CD4-positive, alpha-beta T cell (primary cell): ENCODE measurements at places on chromosomes 5 and 9.

- no peak for DNase-seq
Measured at GRCh38 chr9:71752928-71753327, 15.4 kb downstream of the CEMIP2 start.

DNA sequence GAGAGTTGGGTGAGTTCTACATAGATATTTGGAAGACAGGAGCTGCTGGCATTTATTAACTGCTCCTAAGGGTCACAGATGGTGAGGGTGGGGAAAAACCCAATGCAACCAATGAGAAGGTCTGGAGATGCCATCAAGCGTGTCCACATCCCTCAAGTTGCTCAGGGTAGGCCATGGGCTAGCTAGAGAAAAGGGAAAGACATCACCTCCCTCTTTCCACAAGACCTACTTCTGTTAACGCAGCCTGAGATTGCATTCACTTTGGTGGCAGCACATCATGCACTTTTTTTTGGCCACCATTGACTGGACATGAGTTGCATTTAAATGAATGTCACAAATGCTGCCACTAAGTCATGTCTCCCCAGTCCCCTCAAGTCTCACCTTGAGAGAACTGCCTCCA lies 71.4 kb downstream of the ARHGEF37 start:
- no peak for DNase-seq

GRCh38 chr5:143041461-143041860 lies 271.3 kb downstream of the ARHGAP26 start:
- DNase-seq: no peak

- DNase-seq: no peak
Measured at GRCh38 chr9:2209400-2209799, 194.3 kb downstream of the SMARCA2 start.

- no peak for DNase-seq
Measured at GRCh38 chr9:10674586-10674985, 61.8 kb upstream of the PTPRD start.

DNA sequence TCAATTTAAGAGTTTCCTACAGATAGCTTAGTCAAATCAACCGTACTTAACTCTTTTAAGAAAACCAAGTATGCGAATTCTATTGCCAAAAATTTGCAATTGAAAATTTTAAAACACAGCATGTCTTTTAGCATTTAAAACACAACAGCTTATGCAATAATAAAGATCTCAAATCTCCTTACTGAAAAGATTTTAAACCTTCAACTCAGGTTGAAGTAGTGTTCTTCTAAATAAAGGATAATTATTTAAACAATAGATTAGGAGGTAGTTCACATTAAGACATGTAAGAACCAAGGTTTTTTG lies 5.5 kb downstream of the NR3C1 start:
- no peak for DNase-seq

GRCh38 chr5:50964746-50965653 lies 298.6 kb downstream of the PARP8 start:
- DNase-seq: no peak

DNA sequence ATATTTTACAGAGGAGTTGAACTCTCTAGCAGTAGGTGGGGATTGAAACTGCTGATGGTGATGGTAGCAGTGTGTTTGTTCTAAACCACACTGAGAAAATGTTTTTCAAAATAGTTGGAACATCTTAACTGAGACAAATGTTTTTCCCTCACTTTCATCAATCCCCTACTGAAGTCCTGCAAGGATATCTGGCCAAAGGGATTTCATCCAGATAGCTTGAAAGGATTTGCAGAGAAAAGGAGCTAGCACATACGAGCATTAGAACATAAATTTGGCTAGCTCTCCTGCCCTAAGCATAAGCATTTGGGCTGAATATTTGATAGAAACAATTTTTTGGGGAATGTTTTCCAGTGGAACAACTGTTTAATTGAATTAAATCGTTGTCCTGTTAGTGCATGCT lies 153.9 kb downstream of the CDH9 start:
- no peak for DNase-seq

- no peak for DNase-seq
Measured at GRCh38 chr9:74078647-74079046, 418.5 kb upstream of the RORB start.

DNA sequence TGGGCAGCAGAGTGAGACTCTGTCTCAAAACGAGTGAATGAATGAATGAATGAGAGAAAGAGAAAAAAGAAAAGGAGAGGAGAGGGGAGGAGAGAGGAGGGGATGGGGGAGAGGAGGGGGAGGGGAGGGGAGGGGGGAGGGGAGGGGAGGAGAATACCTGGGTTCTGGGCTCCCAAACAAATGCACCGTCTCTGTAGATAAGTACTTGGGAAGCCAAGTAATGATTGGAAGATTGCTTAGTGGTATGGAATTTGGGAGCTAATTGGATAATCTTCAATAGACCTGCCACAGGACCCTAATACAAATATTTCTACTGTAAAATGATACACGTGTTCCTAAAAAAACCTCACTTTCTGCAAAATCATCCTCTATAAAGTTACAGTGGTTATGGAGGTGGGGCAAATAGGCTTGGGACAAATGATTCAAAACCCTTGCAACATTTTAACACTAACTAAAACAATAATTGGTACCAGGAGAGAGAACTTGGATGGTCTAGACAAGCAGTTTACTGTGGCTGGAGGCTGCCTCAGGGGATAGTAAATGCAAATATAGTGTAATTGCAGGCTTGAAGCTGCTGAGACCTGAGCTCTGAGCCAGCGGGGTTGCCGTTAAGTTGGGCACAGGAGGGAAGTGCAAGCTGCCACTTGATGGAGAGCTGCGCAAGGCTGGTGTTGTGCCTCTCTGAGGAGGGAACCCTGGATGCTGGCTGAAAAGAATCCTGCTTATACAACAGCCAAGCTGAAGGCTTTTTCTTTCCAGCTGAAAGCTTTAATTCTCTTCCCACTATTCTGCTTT lies 3.5 kb downstream of the HEMGN start:
- no peak for DNase-seq

DNA sequence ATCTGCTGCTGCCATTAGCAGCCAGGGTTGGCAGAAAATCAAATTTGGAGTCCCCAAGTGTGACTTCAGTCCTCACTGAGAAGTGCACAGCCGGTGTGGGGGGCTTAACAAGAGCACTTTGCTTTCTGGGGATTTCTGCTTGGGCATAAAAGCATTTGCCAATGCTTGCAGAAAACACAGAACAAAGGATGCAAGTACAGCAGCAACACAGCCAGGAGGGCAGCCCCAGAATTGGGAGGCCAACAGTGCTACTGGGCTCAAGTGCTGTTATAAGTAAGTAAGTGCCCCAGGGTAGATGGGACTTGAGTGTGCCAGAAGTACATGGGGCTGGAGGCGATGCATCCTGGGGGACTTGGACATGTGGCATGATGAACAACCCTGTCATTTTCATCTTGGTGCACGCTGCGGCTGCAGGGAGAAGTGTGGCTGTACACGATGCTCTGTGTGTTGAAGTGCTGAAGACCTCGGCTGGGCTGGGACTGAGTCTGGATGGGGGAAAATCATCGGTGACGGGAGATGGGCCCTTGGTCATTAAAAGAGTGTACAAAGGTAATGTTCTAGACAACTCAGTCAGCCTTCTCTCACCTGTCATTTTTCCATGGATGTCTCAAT lies 73.3 kb downstream of the GOLPH3 start:
- no peak for DNase-seq

DNA sequence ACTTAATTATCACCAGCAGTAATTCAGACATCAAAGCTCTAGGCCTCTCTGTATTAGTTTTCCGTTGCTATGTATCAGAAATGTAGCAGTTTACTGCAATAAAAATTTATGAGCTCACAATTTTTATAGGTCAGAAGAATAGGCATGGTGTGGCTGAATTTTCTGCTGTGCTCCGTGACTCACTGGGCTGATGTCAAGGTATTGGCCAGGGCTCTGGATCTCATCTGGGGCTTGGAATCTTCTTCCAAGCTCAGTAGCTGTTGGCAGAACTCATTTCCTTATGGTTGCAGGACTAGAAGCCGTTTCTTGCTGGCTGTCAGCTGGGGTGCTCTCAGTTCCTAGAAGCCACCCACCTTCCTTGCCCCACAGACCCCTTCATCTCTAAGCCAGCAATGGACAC lies 66.3 kb downstream of the PSAT1 start:
- DNase-seq: no peak

DNA sequence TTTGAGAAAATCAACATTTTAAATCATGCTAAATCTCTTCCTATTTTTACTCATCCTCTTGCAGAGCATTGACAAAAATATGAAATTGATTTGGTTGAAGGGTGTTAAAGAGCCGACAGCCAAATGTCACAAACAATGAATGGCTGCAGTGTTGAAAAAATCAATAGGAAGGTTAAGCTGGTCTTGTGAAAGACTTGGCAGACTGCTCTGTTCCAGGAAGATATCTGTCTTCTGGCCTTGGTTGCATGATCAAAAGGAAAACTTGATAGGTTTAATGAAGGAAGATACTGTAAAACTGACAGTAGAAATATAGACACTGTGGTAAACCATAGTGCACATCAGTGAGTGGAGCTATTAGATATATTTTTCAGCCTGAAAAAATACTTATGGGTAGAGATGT lies 103.6 kb downstream of the PBX3 start:
- no peak for DNase-seq

- no peak for DNase-seq
Measured at GRCh38 chr9:70046274-70047070, 2.8 kb downstream of the MAMDC2 start.

DNA sequence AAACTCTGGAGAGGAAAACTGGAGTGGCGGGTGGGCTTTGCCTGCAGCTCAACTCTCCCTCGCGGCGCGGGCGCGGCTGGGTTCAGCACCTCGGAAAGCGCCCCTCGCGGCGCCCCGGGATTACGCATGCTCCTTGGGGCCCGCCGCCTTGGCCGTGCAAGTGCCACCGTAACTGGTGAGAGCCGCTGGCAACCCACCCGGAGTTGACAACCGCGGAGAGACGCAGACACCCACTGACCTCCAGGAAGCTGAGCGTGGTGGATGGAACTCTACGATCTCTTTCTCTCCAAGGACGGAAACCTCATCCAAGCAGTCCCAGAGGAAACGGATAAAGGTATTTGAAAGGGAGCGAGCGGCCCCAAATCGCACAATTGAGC lies 194 bp upstream of the RXFP3 start:
- DNase-seq: no peak

DNA sequence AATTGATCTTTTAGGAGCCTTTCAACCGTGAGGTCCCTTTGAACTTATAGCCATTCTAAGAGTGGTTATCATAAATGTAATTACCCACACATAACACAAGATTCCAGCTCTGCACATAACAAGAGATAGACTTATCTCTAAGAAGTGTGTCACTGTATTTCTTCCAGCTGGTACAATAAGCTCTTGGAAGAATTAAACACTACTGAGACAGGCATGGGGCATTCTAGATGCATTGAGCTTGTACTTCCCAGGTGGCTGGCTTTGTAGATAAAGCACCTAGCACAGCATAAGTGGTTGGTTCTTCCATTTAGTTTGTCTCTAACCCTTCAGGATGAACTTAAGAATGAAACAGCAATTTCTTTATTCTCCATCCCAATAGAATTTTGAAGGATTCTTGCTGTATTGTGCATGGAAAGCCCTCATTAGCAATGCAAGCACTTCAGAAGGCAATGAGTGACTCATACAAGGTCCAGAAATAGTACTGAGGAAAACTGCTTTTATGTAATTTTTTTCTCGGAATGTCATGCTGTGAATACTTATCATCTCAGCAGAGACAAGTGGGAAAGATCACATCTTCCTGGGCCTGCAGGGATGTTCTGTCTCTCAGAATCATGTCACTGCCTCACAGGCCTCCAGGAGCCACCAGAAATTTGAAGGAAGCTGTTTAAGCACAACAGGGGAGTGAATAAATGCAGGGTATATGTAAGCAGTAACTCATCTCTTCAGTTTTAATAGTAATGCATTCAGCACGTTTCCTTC lies 91.1 kb upstream of the CD180 start:
- no peak for DNase-seq

DNA sequence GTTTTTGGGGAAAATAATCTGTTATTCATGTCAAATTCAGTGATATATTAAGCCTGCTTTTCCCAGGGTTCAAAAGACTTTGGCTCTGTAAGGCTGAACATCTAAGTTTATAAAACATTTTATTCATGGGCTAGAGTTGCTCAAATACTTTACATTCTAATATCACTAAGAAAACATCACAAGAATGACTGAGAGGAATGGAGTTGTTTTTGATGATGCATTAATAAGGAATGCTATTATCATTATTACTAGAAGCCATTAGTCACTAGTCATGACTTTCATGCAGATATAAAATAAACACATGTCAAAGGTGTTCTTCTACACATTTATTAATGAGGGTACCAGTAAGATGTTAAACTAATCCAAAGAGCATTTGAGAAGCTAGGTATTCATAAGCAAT lies 185.5 kb upstream of the KCNN2 start:
- no peak for DNase-seq

- no peak for DNase-seq
Measured at GRCh38 chr5:82222597-82223574, 55.3 kb downstream of the RPS23 start.

DNA sequence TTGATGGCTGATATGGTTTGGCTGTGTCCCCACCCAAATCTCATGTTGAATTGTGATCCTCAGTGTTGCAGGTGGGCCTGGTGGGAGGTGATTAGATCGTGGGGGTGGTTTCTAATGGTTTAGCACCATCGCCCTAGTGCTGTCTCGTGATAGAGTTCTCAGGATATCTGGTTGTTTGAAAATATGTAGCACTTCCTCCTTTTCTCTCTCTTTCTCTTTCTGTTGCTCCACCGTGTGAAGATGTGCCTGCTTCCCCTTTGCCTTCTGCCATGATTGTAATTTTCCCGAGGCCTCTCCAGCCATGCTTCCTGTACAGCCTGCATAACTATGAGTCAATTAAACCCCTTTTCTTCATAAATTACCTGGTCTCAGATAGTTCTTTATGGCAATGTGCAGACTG lies 111.6 kb downstream of the SREK1 start:
- no peak for DNase-seq

DNA sequence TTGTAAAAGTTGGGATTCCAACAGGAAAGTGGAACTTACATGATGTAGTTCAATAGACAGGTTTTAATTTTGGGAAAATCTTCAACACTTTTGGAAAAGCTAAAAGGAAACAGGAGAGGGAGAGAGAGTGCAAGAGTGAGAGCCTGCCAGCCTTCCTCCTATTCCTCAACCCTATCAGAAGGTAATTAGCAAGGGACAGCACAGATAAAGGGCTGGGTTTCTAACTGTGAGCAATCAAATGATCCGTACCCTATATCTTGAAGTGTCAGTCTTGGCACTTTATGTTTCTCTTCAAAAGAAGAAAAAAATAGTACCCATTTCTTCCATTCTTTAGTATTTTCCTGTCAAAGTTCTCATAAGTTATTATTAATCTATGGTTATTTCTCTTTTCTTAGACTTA lies 79.4 kb downstream of the FER start:
- DNase-seq: no peak
